ENCODE measurements at places on chromosomes 1 and 21. TPM values are rescaled to one million over a fixed set of nuclear protein-coding genes. Genes with fewer than 3 reads are reported as not detected.

- no peaks in the 10 kb centered on the region for H3K27me3 ChIP-seq
- no peak overlapping the region for H3K27ac ChIP-seq
- H3K4me3 ChIP-seq: no peak overlapping the region
- no peak for DNase-seq
- no peaks in the 10 kb centered on the region for H3K4me1 ChIP-seq
Observed at GRCh38 chr1:29551123-29551936, 315.0 kb downstream of the PTPRU start.

DNA sequence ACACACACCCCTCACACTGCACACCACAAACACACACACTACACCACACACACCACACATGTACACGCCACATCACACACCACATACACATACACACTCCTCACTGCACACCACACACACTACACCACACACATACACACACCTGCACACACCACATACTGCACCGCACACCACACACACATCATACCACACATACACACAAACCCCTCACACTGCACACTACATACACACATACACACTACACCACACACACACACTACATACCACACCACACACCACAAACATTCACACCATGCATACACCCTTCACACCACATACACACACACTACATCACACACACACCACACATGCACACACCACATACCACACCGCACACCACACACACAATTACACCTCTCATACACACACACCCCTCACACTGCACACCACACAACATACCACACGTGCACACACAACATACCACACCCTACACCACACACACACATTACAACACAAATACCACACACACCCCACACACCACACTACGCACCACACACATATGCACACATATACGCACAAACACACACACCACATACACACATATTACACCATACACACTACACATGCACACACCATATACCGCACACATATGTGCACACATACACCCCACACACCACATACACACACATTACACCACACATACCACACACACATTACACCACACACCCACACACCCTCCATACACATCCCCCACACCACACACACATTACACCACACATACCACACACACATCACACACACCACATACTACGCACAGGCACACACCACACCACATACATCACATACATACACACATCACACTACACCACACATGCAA is 29.6 kb downstream of the RAB7B start:
- no peak overlapping the region for H3K27ac ChIP-seq
- no peaks in the 10 kb centered on the region for H3K27me3 ChIP-seq
- no peak overlapping the region for H3K4me3 ChIP-seq
- H3K4me1 ChIP-seq: no peaks in the 10 kb centered on the region
- DNase-seq: no peak
- no peaks in the 10 kb centered on the region for H3K36me3 ChIP-seq

DNA sequence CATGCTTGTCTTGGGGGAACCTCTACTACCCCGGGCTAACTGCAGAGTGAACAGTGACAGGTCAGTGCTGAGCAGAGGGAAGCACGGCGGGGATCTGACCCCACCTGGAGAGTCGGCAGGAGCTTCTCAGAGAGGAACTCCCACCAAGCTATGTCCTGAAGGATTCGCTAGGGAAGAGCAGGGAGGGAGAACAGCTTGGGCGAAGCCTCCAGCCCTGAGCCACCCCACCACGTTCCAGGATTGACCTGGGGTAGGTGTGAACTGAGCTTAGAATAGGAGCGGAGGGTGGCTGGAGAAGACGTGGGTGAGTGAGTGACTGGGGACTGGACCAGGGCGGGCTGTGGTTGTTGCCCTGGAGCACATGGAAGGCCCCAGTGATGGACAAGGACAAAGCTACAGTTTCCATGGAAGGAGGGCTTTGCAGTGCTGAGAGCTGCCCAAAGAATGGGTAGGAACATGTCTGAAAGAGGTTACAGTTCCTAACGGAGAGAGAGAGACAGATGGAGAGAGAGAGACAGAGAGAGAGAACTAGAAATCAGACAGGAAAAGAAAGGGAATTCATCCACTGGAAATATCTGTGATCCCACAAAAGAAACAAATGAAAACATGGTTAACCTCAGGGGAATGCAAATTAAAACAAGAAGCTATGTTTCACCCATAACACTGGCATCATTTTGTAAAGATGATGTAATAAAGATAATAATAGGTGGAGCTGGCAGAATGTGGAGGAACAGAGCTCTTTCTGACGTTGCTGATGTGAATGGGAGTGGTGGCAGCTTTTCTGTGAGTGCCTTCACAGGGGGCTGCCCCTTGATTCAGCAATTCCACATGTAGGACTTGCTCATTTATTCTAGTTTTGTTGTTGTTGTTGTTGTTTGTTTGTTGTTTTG is 17.2 kb downstream of the BSND start:
- no peaks in the 10 kb centered on the region for H3K36me3 ChIP-seq
- H3K4me1 ChIP-seq: no peaks in the 10 kb centered on the region
- no peak for DNase-seq
- H3K4me3 ChIP-seq: no peak overlapping the region

NGF gene
- total RNA-seq: not detected

- H3K27ac ChIP-seq: no peak overlapping the region
- H3K4me1 ChIP-seq: peaks cover 5% of the 10 kb centered on the region
- H3K27me3 ChIP-seq: peaks cover 65% of the 10 kb centered on the region
- DNase-seq: no peak
- no peak overlapping the region for H3K4me3 ChIP-seq
- H3K36me3 ChIP-seq: no peaks in the 10 kb centered on the region
Observed at GRCh38 chr1:112504001-112504660, 4.6 kb upstream of the WNT2B start.

GRCh38 chr1:147904726-147905125 is 2.1 kb downstream of the GJA8 start:
- no peaks in the 10 kb centered on the region for H3K36me3 ChIP-seq
- peaks cover 8% of the 10 kb centered on the region for H3K4me1 ChIP-seq
- DNase-seq: no peak
- no peak overlapping the region for H3K4me3 ChIP-seq
- H3K27ac ChIP-seq: no peak overlapping the region

GRCh38 chr1:67942274-67942673 is 108.2 kb downstream of the DIRAS3 start:
- no peak for DNase-seq
- no peaks in the 10 kb centered on the region for H3K4me1 ChIP-seq
- no peaks in the 10 kb centered on the region for H3K27me3 ChIP-seq
- H3K4me3 ChIP-seq: no peak overlapping the region
- H3K36me3 ChIP-seq: no peaks in the 10 kb centered on the region

GRCh38 chr1:59071289-59071688 is 225.6 kb upstream of the FGGY start:
- peaks cover 36% of the 10 kb centered on the region for H3K4me1 ChIP-seq
- peak overlapping the region; percentile 44 for H3K4me3 ChIP-seq
- no peaks in the 10 kb centered on the region for H3K27me3 ChIP-seq
- peaks cover 16% of the 10 kb centered on the region for H3K36me3 ChIP-seq
- peak overlapping the region; percentile 83 for H3K27ac ChIP-seq

DNA sequence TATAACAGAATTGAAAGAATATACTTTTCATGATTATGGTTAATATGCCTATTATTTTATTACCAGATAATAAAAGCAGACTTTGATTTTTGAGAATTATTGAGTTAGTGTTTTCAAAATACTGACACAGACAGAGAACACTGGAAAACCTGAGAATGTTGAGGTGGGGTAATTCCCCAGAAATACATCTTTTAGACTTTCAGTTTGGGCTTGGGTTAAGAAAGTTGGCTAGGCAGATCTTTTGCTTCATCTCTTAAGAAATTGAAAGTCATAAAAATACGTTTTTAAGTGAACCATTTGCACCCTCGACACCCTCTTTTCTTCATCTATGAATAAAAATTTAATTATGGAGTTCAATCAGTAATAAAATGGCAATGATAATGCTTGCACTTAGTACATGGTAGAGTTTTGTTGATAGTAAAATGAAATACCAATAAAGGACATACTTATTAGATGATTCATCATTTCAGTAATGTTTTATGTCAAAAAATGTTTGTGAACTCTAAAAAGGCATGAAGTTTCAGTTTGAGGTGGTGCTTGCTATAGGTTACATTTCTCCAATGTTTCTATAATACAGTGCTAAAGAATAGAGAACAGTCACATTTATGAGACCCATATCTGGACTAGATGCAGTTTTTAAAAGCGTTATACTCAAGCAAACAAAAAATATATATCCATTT is 1.9 kb upstream of the SAMSN1 start:
- peak overlapping the region; percentile 92 for H3K27ac ChIP-seq
- H3K4me1 ChIP-seq: peaks cover 67% of the 10 kb centered on the region
- no peak for DNase-seq
- H3K27me3 ChIP-seq: no peaks in the 10 kb centered on the region
- peak overlapping the region; percentile 64 for H3K4me3 ChIP-seq

GRCh38 chr1:8350914-8351684 is 33.2 kb downstream of the SLC45A1 start:
- DNase-seq: no peak
- H3K27me3 ChIP-seq: no peaks in the 10 kb centered on the region
- no peak overlapping the region for H3K4me3 ChIP-seq
- peaks cover 4% of the 10 kb centered on the region for H3K4me1 ChIP-seq
- H3K27ac ChIP-seq: no peak overlapping the region
- H3K36me3 ChIP-seq: peaks cover 5% of the 10 kb centered on the region

- H3K27me3 ChIP-seq: no peaks in the 10 kb centered on the region
- no peak overlapping the region for H3K4me3 ChIP-seq
- no peak overlapping the region for H3K27ac ChIP-seq
- no peaks in the 10 kb centered on the region for H3K36me3 ChIP-seq
- H3K4me1 ChIP-seq: no peaks in the 10 kb centered on the region
Observed at GRCh38 chr21:16159213-16159970, 429.6 kb downstream of the USP25 start.

All from activated T-helper 1 cell treated with anti-CD3 and anti-CD28 coated beads, Interleukin-12 subunit alpha, Interleukin-12 subunit beta, Interleukin-2, Interleukin-4 antibody, amounts not matched to agents 30 ng/mL and 10 ng/mL and 1 ng/mL, durations not matched to agents 14 hours and 24 hours and 36 hours (primary cell).